ENCODE measurements at places on chromosomes 3 and 15.

DNA sequence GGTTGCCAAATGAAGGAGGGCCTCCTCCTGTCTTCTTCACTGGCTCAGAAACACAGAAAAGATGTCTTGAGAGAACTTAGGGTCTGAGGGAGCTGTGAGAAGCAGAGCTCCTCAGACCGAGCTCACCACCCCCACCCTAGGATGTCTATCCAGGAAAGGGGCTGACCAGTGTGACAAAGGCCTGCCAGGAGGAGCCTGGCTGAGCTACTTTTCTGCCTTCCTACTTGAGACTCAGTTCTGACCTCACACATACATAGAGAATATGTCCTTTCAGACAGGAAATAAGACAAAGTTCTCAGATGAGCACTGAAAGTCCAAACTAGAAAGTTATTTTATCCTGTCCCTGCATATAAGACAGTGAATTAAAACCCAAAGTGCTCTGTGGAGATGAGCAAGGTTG is 54.5 kb downstream of the KIF9 start:
- no peak for DNase-seq

DNA sequence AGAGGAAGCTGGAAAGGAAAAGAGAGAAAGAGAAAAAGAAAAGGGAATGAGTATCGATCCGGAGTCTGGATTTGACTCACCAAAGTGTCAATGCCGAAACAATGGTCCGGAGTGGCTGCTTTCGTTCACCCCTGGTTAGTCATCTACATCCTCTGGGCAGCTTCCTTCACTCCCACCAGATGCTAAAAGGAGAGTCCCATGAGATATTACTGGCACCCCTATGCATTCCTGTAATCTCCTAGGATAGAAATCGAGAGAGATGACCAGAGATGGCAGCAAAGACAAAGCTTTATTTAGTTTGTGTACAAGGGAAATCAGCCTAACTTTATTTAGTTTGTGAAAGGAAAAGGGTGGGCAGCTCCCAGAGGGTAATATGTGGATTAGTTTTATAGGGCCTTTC is 622.2 kb downstream of the ZPLD1 start:
- no peak for DNase-seq

DNA sequence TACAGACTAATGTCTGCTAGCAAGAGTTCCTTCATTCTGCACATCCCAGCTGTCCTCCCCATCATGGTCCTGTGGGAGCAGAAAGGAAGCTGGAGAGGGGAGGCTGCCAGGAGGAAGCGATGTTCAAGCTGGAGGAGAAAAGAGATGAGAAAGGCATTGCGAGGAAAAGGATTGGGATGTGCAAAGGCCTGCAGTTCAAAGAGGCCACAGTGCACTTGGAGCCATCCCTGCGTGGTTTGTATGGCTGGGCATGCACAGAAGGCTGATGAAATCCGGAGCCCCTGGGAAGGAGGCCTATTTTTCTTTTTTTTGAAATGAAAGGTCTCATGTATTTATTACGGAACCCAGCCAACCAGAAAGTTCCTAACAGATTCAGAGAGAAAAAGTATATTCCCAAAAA is 22.8 kb downstream of the AMOTL2 start:
- no peak for DNase-seq

DNA sequence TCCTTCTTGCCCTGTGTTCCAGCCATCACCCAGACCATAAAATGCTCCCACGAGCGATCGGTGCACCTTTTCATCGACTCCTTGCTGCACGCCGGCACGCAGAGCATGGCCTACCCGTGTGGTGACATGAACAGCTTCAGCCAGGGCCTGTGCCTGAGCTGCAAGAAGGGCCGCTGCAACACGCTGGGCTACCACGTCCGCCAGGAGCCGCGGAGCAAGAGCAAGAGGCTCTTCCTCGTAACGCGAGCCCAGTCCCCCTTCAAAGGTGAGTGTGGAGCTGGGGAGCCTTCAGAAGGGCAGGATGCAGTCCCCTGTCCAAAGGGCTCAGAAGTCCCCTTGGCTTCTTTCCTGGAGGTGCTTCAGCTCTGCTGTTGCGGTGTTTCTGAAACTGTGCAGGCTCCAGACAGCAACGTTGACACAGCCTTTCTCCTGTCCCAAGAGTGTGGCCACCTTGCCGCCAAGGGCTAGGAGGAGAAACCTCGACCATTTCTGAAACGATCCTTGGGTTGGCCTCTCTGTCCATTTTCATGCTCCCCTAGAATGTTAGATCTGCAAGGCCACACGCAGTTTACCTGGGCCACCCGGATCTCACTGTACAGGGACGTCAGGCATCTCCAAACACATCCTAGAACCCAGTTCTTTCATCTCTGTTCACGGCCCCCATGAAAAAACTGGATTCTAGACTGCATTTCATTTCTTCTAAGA is 116.7 kb downstream of the LIPC start:
- DNase-seq = no peak

DNA sequence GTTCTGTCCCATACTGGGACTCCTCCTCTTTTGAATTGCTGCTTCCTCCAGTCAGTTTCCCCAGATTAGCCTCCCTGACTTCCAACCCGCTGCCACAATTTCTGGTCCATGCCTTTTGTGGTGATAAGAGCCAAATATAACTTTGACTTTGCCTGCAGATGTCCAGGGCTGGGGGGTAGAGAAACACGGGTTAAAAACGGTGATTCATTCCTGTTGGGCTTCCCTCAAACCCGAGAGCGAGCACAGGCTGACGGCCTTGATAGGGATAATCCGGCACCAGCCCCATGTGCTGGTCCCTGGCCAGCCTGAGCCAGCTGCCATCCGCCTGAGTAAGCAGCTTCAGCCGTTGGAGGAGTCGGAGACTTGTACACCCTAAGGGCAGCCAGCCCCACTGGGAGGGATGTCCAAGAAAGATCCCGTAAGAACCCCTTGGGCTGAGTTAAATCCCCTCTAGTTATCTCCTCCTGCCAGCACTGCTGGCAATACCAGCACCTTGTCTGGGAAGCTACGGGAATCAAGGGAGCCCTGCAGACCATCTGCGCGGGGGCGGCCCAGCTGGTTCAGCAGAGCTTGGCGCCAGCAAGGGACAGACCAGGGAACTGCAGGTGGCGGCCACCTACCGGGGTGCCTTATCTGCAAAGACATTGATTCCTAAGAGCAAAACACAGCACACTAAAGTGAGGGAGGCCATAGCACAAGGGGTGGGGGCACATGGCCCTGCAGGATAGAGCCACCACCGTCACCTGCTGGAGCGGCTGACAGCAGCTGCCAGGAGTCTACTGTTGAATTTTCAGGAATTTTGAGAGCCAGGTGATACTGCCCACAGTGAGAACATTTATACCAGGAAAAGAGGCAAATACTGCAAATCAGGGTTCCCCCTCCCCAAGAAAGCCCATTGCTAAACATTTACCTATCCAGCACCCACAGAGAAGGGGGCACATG is 18.1 kb downstream of the CSPG4 start:
- peak; percentile 31 for DNase-seq

- no peak for DNase-seq
Observed at GRCh38 chr15:45386420-45386819, 8.1 kb upstream of the GATM start.

- DNase-seq = no peak
Observed at GRCh38 chr3:122097141-122097540, 42.0 kb downstream of the CD86 start.

- no peak for DNase-seq
Observed at GRCh38 chr3:11898611-11899325, 52.1 kb upstream of the TAMM41 start.

GRCh38 chr3:37117548-37117947 is 56.8 kb downstream of the LRRFIP2 start:
- no peak for DNase-seq

Measured in NCI-H1105 treated with DMSO at 0.1 percent for 48 hours (cell line).